Left renal pelvis (tissue), 4 donors: ENCODE measurements at places on chromosomes 6 and 20. TPM values are rescaled to one million over a fixed set of nuclear protein-coding genes. Genes with fewer than 3 reads are reported as not detected.

The KCNS1 gene
- 0.55 TPM for polyA plus RNA-seq

The ZNF831 gene
- 0.09 TPM for polyA plus RNA-seq

The GJE1 gene
- polyA plus RNA-seq = not detected

The PHACTR3 gene
- polyA plus RNA-seq = 11.7 TPM

The RGL2 gene
- 133 TPM for polyA plus RNA-seq

The ARMH2 gene
- polyA plus RNA-seq = not detected

The PRND gene
- 4.4 TPM for polyA plus RNA-seq

The SEL1L2 gene
- polyA plus RNA-seq = 0.37 TPM

The SLC17A9 gene
- polyA plus RNA-seq = 1.3 TPM
